ENCODE measurements at places on chromosomes 5 and 9.

DNA sequence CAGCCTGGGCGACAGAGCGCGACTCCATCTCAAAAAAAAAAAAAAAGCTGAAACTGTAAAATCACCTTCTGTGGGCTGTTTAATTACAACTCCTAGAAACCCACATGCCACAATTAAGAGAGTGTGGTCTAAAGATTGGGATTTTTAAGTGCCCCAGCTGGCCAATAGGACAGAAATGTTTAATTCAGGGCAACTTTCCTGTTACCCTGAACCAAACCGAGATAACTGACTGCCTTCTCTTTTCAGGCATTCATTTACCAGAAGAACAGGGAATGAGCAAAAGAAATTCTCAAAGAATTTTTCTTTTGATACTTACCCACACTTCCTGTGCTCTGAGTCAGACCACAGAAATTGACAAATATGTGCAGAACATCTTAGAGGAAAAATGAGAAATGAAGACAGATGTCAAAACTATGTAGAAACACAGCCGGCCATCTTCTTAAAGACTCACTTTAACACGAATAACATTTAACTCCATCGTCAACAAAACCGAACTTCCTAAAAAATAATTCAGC is 221.3 kb upstream of the DAPK1 start:
- no peak for DNase-seq

DNA sequence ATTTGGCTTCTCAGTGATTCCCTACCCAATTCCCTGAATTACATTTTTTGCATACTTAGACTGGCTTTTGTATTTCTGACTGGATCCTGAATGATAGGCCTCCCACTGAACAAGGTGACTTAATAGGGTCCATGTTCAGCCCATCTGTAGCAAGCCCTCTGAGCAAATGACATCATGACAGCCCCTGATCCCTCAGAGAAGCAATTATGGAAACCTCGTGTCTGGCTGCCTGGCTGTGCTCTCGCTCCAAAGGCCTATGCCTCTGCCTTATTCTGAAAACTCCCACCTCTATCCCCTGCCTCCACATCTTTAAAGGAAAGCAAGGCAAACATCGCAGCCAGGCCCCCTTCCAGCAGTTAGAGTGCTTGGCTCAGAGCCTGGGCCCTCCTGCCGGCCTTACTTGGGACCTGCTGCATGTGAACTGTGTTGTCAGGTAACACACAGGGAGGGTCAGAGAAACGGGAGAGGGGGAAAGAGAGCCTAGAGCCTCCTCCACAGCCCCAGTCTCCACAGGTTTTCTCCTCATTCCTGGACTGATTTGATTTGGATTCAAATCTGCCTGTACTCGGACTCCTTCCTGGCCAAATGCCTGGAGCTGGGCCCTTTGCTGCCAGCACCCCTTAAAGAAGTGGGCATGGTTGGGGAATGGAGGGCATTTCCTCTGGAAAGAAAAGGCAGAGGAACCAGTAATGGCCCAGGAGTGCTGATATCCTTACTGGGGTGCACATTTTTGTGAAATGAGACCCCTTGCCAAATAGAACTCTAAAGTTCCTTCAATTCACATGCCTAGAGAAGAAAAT is 3.8 kb downstream of the DCANP1 start:
- DNase-seq: no peak

DNA sequence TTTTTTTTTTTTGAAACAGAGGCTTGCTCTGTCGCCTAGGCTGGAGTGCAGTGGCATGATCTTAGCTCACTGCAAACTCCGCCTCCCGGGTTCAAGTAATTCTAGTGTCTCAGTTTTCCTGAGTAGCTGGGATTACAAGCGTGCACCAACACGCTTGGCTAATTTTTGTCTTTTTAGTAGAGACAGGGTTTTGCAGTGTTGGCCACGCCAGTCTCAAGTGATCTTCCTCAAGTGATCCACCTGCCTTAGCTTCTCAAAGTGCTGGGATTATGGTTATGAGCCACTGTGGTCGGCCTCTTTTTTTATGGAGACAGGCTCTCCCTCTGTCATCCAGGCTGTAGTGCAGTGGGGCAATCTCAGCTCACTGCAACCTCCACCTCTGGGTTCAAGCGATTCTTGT is 82.9 kb downstream of the RAB24 start:
- no peak for DNase-seq

DNA sequence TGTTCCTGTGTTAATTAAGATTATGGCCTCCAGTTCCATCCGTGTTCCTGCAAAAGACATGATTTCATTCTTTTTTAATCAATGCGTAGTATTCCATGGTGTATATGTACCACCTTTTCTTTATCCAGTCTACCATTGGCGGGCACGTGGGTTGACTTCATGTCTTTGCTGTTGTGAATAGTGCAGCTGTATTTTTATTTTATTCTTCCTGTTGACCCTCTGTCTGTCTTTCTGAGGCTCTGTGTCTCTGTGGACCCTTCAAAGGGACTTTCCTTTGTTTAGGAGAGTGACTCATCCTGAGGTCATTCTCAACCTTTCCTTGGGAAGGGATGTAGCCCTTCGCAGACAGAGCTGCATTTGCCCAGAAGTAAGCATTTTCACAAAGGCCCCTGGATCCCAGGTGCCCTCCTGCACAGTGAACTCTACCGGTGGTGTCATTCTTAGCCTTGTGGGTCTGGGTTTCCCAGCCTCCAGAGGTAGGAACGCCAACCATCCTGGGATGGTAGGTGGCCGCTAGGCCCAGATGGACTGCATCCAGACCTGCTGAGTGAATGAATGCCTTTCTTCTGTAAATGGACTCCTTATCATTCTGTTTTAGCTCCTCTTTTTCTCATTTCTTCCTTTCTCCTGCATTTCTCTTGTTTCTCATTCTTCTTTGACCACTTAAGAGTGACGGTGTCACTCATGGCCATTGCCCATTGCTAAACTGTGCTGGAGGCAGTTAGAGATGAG is 22.4 kb downstream of the TRIO start:
- peak; percentile 90 for DNase-seq

- DNase-seq: no peak
Observed at GRCh38 chr5:107831612-107832395, 161.1 kb upstream of the EFNA5 start.

- DNase-seq: no peak
Observed at GRCh38 chr5:51488803-51489642, 105.8 kb downstream of the ISL1 start.

DNA sequence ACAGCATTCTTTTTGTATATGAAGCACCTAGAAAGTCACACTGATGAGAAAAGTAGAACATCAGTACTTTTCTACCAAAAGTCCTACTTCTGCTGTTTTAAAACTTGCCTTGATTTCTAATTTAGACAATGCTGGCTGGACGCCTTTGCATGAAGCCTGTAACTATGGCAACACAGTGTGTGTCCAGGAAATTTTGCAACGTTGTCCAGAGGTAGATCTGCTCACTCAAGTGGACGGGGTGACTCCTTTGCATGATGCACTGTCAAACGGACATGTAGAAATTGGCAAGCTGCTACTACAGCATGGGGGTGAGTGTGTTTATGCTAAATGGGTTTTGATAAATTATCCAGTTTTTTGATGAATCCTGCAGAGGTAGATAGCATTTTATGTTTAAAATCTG is 73.5 kb downstream of the SLF1 start:
- DNase-seq: peak; percentile 52

DNA sequence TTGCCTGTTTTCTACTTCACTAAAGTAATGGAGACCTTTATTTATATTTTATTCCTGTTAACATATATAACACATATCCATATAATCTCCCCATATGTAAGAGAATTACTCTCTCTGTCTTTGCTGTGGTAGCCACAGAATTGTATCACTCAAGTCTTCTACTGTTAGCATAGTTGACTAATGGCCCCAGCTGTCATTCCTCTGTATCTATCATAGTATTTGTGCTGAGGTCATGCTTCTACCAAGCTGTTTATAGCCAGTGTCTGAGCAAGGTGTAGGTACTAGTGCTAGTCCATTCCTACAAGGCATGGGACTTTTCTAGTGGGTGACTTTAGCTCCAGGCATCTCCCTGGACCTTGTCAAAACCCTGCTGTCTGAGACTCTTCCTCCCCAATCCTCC is 244.1 kb downstream of the KIAA0825 start:
- DNase-seq: no peak

- no peak for DNase-seq
Observed at GRCh38 chr5:159807586-159807985, 108.7 kb upstream of the ADRA1B start.

GRCh38 chr9:4069457-4070153 is 230.3 kb downstream of the GLIS3 start:
- no peak for DNase-seq

All from kidney epithelial cell (primary cell).